ENCODE measurements at places on chromosomes 7 and 10. TPM values are rescaled to one million over a fixed set of nuclear protein-coding genes. Genes with fewer than 3 reads are reported as not detected.

Gene CLDN3
- total RNA-seq, result 0.52 TPM

Gene EVX1
- not detected for total RNA-seq

Gene MMP21
- total RNA-seq, result under 0.01 TPM

Gene PCGF6
- total RNA-seq, result 9.4 TPM

Gene MGAM2
- under 0.01 TPM for total RNA-seq

Gene METTL27
- 1.6 TPM for total RNA-seq

Gene GRID2IP
- total RNA-seq, result not detected

Gene BMS1
- total RNA-seq, result 10.4 TPM

Gene CDHR1
- under 0.01 TPM for total RNA-seq

Gene UCMA
- 1.6 TPM for total RNA-seq

Gene WNT16
- total RNA-seq, result 1.0 TPM

Gene CRHR2
- under 0.01 TPM for total RNA-seq

Gene CFAP43
- 2.1 TPM for total RNA-seq

Gene MRLN
- total RNA-seq, result 156 TPM

Gene UBE2H
- total RNA-seq, result 61.6 TPM

Gene C1GALT1
- total RNA-seq, result 8.4 TPM

Gene SORBS1
- total RNA-seq, result 66.8 TPM

Gene IGFBP1
- not detected for total RNA-seq

Gene CCDC126
- 21.4 TPM for total RNA-seq

Gene MCM10
- 4.2 TPM for total RNA-seq

Gene PCLO
- total RNA-seq, result 0.52 TPM

Gene INSYN2A
- total RNA-seq, result under 0.01 TPM

Gene ODAD2
- total RNA-seq, result 0.52 TPM

Gene AKR1C8
- not detected for total RNA-seq

Gene CPXM2
- 0.52 TPM for total RNA-seq

Gene NEURL1
- total RNA-seq, result 12.0 TPM

Gene AIMP2
- 37.6 TPM for total RNA-seq

Gene PDE1C
- total RNA-seq, result 2.1 TPM

Gene CREB5
- 52.2 TPM for total RNA-seq

Gene PLAC9
- total RNA-seq, result 36.5 TPM

Gene HNRNPA2B1
- total RNA-seq, result 99.7 TPM

Gene LIPK
- total RNA-seq, result not detected

Gene DGKB
- total RNA-seq, result 2.1 TPM

Gene DDIT4
- total RNA-seq, result 87.2 TPM

Gene PNLIPRP2
- total RNA-seq, result not detected

Gene SFMBT2
- 12.5 TPM for total RNA-seq

Gene NPC1L1
- not detected for total RNA-seq

Gene SH2D4B
- under 0.01 TPM for total RNA-seq

Gene MSMB
- not detected for total RNA-seq

Gene OR2A12
- total RNA-seq, result not detected

Gene PLEKHS1
- 0.52 TPM for total RNA-seq

Gene IL6
- total RNA-seq, result not detected

Gene CALML5
- not detected for total RNA-seq

Gene GPR26
- not detected for total RNA-seq

Gene ERVW-1
- total RNA-seq, result not detected

Gene SPDYE8
- not detected for total RNA-seq

Gene ELOVL3
- total RNA-seq, result not detected

Gene GOLGA7B
- total RNA-seq, result not detected

Gene TBC1D12
- 17.7 TPM for total RNA-seq
